ENCODE measurements at places on chromosomes 6 and 20.

GRCh38 chr20:40844332-40844731, 155.3 kb upstream of the MAFB start:
- DNase-seq: no peak

DNA sequence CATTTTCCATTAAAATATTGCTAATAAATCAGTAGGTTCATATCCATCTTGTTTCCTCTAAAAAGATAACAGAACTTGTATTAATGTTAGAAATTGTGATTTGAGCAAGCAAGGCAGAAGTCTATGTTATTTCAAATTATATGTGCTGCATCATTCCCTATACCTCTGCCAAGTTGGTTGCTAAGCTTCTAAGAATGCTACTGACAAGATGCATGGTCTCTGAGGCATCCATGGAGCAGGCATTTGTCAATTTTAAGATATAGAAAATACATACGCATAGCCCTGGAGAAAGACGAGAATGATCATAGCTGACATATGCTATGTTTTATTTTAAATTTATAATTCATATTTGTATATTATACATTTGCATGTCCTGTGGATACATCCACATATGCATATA, 168.3 kb upstream of the THEMIS start:
- DNase-seq: no peak

- DNase-seq: no peak
Observed at GRCh38 chr6:128425856-128426255, 94.5 kb downstream of the PTPRK start.

DNA sequence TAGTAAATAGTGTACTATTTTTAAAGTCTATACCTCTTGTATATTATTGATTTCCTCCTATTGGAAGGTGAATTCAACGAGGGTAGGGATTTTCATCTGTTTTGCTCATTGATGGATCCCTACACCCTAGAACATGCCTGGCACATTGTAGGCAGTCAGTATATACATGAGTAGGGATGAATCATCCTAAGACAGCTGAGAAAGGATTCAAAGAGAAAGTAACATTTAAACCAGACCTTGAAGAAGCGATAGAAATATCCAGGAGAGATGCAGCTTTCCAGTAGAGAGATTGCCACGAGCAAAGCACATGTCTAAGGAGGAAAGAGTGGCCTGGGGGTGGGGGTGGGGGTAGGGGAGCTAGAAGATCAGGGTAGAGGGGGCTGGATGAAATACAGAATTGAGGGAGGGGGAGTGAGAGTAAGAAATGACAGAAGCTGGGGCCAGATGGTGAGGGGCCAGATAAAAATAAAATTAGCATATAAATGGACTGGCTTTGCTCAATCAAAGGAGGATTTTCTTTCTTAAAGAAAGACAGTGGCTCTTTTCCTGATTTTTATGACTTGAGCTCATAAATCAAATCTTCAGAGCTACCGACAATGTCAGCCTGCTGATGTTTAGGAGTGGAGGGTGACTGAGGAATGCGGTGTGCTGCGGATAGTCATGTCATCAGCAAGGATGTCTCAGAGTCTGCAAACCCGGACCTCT, 168.2 kb downstream of the SAMD5 start:
- no peak for DNase-seq

GRCh38 chr20:24633026-24633425, 163.6 kb downstream of the SYNDIG1 start:
- no peak for DNase-seq

DNA sequence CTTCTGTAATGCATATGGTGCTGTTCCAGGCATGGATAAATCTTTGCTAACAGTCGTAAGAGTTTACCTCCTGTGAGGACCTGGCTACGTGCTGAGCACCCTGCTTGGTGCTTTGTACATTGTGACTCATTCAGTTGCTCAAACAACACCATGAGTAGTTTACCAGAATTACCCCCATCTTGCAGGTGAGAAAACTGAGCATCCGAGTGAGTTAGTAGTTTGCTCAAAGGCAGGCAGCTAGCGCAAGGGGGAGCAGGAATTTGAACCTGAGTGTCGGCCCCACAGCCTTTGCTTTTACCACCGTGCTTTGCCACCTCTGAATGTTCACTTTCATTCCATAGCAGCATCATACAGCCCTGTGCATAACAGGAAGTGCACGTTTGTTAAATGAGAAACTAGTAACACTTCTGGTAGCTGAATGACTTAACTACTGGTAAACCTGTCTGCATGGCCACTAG, 121.9 kb downstream of the MTHFD1L start:
- DNase-seq: no peak

- DNase-seq: no peak
Observed at GRCh38 chr6:149405823-149406765, 6.0 kb downstream of the SUMO4 start.

DNA sequence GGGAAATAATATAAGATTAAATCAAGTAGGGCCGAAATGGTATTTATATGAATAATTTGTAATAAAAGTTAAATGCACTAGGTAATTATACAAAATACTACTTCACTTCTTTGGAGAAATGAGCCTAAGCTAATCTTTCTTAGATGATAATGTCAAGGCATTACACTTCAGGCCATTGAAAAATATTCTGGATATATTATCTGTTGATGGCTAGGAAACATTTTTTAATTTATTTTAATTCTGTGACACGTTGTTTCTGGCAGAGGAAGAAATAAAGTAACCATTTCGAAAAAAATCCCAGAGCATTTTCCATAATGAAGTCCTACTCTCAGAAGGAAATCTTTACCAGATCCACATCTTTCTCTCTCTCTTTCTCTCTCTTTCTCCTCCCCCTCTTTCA, 133.9 kb downstream of the MMUT start:
- no peak for DNase-seq

DNA sequence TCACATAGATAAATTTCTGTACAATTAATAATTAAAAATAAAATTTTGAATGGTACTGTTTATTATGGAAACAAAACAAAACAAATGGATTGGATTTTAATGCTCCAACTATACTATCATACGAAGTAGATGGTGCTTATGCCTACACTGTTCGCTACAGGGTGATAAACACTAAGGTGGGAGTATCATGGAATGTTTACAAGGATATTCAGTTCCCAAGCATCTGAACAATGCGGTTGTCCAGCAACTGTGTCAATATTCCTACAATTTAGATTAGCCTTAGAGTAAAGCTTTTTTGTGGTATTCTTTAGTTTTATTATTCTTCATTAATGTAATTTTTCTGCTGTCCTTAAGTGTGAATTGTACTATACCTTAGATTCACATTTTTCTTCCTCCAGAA, 105.1 kb downstream of the MMS22L start:
- DNase-seq: no peak

DNA sequence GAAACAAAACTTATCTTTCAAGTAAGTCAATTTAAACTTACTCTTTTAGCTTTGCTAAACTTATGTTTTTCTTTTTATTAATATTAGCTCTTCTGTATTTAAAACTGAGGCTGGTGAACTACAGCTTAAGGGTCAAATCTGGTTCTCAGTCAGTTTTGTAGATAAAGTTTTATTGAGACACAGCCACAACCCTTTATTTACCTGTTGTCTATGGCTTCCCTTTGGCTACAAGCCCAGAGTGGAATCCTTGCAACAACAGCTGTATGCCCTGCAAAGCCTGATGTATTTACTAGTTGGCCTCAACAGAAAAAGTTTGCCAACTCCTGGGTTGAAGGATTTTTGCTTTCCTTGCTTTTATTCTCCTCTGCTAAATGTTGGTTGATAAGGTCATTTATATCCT, 491.4 kb upstream of the RNF217 start:
- no peak for DNase-seq

GRCh38 chr20:2771631-2772080, 28.8 kb downstream of the CPXM1 start:
- DNase-seq: no peak

- DNase-seq: peak; percentile 10
Observed at GRCh38 chr6:151763938-151764680, 43.4 kb upstream of the ESR1 start.

- DNase-seq: no peak
Observed at GRCh38 chr20:50729901-50730764, 1.2 kb upstream of the PARD6B start.

GRCh38 chr6:113671421-113671820, 185.7 kb upstream of the MARCKS start:
- no peak for DNase-seq

DNA sequence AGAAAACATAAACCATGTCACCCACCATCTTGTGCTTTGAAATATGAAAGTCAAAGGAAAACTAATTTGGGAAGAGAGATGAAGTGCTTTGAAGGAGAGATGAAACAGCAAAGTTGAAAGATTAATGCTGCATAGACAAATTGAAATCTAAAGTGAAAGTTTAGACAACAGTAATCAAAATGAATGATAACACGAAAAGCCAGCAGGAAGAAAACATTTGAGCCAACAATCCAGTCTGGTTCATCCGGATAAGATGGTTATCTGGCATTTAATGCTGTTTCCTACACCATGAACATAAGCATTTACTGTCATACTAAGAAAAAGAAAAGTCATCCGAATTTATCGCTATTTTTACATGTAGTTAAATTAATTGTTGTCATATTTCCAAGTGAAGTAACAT, 595 bp downstream of the HAO1 start:
- no peak for DNase-seq

DNA sequence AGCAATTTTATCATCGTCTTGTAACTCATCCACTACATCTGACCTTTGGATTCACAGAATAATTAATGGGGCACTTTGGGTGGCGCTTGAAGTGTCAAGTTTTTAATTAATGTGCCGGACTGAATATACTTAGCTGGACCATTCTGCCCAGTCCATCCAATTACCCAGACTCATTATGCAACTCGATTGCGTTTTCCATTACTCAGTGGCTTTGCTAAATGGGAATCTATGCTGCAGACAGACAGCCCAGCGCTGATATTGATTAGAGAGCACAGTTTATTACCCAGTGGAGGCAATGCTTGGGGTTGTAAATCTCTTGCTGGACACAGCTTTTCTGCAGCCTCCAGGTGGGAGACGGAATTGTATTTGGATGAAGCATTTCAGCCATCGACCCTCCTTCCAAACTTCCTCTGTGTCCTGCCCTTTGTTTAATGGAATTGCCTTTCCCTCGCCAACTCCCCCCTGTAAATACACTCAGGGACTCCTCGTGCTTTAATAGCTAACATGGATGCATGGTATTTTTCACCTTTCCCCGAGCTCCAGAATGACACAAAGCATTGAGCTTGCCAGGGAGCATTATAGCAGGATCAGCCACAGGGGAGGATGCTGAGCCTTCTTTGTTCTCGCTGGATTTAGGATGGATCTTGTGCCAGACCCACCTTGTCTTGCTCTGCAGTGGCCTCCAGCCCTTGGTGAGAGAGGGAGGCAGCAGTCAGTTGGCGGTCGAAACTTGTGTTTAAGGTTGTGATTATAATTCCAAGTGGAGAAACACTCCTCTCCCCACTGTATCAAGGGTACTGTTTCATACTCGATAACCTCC, 59.7 kb downstream of the EDN3 start:
- DNase-seq: no peak

GRCh38 chr6:168828800-168829199, 387.8 kb downstream of the SMOC2 start:
- DNase-seq: no peak

GRCh38 chr6:107604549-107604948, 114.6 kb downstream of the SOBP start:
- DNase-seq: no peak

DNA sequence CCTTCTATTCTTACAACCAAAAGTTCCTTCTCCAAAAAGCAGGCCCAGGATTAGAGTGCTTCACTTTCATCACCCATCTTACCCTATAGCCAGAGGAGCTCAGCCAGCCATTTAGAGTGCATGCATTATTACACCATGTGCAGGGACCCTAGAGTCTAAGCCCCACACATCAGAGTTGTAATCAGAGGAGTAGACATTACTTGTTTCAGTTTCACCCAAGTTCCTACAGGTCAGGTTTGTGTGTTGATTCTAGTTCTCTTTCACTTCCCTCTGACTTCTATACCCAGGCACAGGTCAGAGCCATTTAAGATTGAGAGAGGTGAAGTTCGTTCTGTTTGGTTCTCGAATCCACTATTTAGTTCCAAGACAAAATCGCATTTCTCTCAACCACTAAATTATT, 16.3 kb upstream of the ARFGEF3 start:
- no peak for DNase-seq

DNA sequence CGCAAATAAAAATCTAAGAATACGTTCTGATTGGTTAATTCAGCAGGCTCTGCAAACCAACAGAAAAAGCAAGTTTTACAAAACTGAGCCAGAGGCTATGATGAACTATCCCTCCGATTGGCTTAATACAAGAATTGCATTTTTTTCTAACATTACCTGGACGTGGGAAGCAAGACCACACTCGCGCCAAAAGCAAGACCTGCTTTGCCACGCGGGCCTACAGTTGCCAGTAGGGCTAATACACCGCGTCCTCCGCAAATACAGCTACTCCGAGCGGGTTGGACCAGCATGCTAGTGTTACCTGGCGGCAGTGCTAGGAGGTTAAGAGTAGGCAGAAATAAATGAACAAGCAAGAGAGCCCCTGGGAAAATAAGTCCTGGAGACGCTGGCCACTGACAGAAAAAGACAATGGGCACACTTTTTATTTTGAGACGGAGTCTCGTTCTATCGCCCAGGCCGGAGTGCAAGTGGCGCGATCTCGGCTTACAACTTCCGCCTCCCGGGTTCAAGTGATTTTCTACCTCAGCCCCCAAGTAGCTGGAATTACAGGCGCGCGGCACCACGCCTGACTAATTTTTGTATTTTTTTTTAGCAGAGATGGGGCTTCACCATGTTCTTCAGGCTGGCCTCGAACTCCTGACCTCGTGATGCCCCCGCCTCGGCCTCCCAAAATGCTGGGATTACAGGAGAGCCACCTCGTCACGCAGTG, 131.9 kb upstream of the BTN3A2 start:
- DNase-seq: no peak

GRCh38 chr6:48541649-48542048, 430.7 kb upstream of the PTCHD4 start:
- DNase-seq: no peak

- DNase-seq: no peak
Observed at GRCh38 chr6:155311086-155311485, 3.2 kb downstream of the TFB1M start.

GRCh38 chr6:3712827-3713665, 38.5 kb downstream of the PXDC1 start:
- no peak for DNase-seq

GRCh38 chr6:114284281-114284680, 58.5 kb downstream of the HS3ST5 start:
- DNase-seq: no peak

DNA sequence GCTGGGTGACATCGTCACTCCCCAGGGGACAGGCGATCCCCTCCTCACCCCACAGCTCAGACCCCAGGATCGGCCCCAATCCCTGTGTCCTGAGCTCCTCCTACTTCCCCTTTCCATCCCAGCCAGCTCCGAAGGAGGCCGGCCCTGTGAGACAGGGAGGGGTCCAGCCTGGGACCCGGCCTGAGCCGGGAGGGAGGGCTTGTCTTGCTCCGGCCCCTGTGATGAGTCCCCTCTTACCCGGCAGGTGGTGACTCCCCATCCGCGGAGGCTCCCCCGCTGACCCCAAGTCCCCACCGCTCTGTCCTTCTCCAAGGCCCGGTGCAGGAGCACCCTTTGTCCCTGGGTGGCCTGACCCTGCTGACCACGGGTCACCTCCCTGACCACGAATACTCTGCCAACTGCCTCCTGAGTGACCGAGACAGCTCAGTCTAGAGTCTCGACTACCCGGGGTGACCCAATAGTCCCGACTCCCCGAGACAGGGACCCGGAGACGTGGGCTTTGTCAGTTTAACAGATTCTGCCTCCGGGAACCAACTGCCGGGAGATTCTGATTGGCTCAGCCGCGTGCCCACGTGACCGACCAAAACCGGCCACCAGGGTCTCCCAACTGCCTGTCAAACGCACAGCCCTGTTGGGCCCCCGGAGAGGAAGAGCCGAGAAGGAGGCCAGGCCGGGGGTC, 187.4 kb upstream of the PROKR2 start:
- no peak for DNase-seq

GRCh38 chr6:43076464-43077332, 584 bp downstream of the PTK7 start:
- DNase-seq: no peak
